ENCODE measurements at places on chromosomes 4 and X.

- H3K4me1 ChIP-seq: peaks cover 24% of the 10 kb centered on the region
- DNase-seq: peak; percentile 43
- peak overlapping the region; percentile 58 for H3K27ac ChIP-seq
- no peaks in the 10 kb centered on the region for H3K36me3 ChIP-seq
These were observed 566 bp downstream of the CORIN start for GRCh38 chr4:47837094-47837907.

DNA sequence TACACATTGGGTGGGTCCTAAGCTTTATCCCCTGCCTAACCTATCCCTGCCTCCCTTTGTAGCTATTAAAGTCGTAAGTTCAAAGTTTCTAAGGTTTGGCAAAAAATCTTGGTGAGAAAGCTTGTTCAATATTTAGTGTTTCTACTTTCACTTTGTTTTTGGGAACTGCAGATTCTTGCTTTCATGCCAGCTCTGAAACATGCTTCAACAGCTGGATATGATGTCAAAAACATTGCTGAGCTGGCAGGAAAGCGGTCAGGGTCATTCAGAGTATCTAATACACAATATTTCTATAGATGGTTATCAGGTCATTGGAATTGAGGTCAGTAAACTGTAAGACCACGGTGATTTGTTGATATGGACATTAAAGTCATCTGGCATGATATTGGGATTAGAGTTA, 19.7 kb downstream of the CENPI start:
- DNase-seq: no peak
- H3K27me3 ChIP-seq: no peaks in the 10 kb centered on the region
- H3K36me3 ChIP-seq: peaks cover 29% of the 10 kb centered on the region

- no peak overlapping the region for H3K27ac ChIP-seq
- no peak for DNase-seq
- no peak overlapping the region for H3K4me3 ChIP-seq
- H3K36me3 ChIP-seq: no peaks in the 10 kb centered on the region
- H3K4me1 ChIP-seq: no peaks in the 10 kb centered on the region
These were observed 711 bp downstream of the ACE2 start for GRCh38 chrX:15600049-15600448.

DNA sequence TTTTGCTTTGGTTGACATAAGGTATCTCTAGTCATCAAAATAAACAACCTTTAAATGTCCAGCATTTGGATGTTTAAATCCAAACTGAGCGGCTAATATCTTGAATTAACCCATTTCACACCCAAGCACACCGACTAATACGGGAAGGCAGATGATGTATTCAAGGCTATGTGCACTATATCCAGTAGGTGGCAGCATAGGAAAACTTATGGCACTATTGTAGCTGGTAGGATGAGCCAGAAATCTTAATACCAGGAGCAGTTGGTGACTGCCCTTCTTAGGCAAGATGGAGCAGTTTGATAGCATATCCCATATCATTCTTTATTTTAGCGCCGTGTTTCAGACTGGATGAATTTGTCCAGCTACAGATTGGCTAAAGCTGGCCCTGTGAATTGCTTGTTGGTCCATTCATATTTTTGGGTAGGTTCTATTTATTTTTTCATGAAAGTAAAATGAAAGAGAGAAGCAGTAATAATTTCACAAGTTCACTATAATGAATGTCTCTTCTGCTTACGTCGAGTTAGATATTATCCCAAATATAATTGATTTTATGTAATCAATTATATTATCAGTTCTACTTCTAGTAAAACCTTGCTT, 24.4 kb downstream of the UCHL1 start:
- no peaks in the 10 kb centered on the region for H3K4me1 ChIP-seq
- peak; percentile 58 for DNase-seq
- no peaks in the 10 kb centered on the region for H3K36me3 ChIP-seq
- H3K4me3 ChIP-seq: no peak overlapping the region

GRCh38 chrX:8731559-8732395, at the start of gene ANOS1:
TSS of gene ANOS1 (minus strand) at chrX:8732137. CDS start at chrX:8732036, 101 bp downstream.
- no peak within 1 kb of the TSS for H3K27ac ChIP-seq
- H3K27me3 ChIP-seq: peaks cover 25% of the 10 kb centered on the region
- no peak for DNase-seq
- H3K4me3 ChIP-seq: no peak within 1 kb of the TSS
- H3K4me1 ChIP-seq: peaks cover 2% of the 10 kb centered on the region

- no peak overlapping the region for H3K4me3 ChIP-seq
- peaks cover 5% of the 10 kb centered on the region for H3K4me1 ChIP-seq
- no peak for DNase-seq
- H3K27me3 ChIP-seq: peaks cover 2% of the 10 kb centered on the region
- no peak overlapping the region for H3K27ac ChIP-seq
These were observed 159.3 kb downstream of the PTCHD1 start for GRCh38 chrX:23493941-23494374.

GRCh38 chr4:147381749-147382148, 99.1 kb upstream of the EDNRA start:
- DNase-seq: no peak
- H3K4me3 ChIP-seq: no peak overlapping the region
- no peaks in the 10 kb centered on the region for H3K36me3 ChIP-seq
- no peaks in the 10 kb centered on the region for H3K4me1 ChIP-seq

DNA sequence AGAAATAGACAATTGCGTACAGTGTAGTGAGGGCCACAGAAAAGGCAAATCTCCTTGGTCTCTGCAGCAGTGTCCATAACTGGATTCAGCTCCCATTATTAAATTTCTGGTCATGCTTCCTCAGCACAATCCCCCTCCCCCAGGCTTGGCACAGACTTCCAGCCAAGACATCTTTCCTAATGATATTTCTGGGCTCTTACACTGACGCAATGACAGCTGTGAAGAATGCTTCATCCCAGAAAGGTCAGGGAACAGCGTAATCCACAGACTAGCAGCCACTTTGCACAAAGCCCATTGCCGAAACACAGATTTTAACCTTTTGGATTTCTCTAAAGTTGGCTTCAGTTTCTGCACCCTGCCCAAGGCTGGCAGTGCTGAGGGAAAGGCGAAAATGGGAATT, 597.6 kb upstream of the CPEB2 start:
- no peaks in the 10 kb centered on the region for H3K4me1 ChIP-seq
- H3K4me3 ChIP-seq: no peak overlapping the region
- no peak for DNase-seq
- no peaks in the 10 kb centered on the region for H3K27me3 ChIP-seq
- H3K36me3 ChIP-seq: no peaks in the 10 kb centered on the region

DNA sequence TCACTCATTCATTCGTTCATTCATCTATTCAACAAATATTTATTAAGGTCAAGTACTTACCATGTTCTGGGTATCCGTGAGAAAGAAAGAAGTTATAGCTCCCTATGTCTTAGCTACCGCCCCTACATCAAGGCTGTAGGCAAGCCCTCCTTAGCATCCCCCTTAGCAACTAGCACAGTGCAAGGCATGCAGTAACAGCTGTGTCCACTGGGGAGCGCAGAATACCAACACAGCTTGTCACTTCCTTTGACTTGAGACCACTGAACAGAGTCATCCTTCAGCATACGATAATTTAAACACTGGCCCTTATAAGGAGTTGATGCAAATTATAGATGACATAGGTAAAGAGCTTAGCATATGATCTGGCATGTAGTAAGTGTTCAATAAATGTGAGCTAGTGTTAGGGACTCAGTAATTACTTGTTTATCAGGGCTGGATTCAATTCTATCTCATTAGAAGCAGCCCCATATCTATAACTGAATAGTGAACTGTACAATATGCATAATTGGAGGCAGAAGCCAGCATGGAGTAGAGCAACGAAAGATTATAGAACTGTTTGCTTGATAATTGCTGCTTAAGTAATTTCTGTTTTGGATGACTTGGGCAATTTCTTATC, 8.7 kb downstream of the KIAA1210 start:
- H3K4me3 ChIP-seq: no peak overlapping the region
- no peak overlapping the region for H3K27ac ChIP-seq
- no peaks in the 10 kb centered on the region for H3K27me3 ChIP-seq

DNA sequence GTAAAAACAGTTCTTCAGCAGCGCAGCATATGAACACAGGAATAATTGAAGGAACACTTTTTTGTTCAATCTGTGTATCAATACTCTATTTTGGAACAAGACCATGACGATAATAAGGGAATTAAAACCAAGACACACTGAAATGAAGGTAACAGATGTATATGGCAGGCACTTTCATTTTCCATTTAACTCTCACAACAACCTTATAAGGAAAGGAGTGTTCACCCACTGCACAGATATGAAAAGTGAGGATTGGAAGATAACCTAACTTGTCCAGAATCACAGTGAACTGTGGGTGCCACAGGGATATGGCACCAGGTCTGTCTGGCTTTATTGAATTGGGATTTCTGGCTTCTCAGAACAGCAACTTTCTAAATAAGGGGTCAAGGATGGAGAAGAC, 153.3 kb downstream of the MID1IP1 start:
- peaks cover 7% of the 10 kb centered on the region for H3K4me1 ChIP-seq
- H3K27ac ChIP-seq: no peak overlapping the region
- no peaks in the 10 kb centered on the region for H3K36me3 ChIP-seq

DNA sequence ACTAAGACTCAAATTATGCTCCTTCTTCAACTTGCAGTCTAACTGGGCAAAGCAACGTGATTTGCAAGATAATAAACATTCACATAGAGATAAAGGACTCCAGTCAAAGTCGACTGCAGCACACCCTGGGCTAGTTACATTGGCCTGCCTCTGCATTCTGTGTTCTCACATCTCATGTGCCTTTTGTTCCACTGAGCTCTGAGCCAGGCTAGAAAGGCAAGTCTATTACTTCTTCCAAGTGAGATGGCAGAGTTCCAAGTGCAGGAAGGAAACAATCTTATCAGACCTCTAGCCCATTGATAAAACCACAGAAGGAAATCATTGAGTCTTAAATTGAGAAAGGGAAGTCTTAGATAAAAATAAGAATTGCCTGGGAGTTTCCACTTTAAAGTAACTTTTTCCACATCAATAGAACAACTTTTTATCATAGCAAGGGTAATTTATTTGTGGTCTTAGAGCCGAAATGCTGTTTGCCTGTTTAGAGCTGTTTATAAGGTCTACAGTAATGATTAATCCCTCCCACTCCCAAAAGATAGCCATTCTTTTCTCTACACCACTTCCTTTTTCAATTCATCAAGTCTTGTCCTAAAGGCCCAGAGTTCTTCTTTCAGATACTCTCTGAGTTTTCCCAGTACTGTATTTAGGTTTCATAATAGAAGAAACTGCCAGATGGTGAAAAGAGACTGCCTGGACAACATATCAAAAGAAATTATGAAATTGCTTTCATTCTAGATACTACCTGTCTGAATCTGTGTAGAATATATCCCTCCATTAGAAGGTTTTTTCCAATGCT, 200.2 kb downstream of the GUCY2F start:
- no peak for DNase-seq
- H3K36me3 ChIP-seq: no peaks in the 10 kb centered on the region
- no peak overlapping the region for H3K27ac ChIP-seq
- H3K4me1 ChIP-seq: no peaks in the 10 kb centered on the region

- no peak overlapping the region for H3K27ac ChIP-seq
- no peaks in the 10 kb centered on the region for H3K27me3 ChIP-seq
- DNase-seq: no peak
- no peak overlapping the region for H3K4me3 ChIP-seq
- no peaks in the 10 kb centered on the region for H3K4me1 ChIP-seq
- H3K36me3 ChIP-seq: no peaks in the 10 kb centered on the region
These were observed 44.7 kb downstream of the MAGEB17 start for GRCh38 chrX:16212024-16212423.

- no peaks in the 10 kb centered on the region for H3K4me1 ChIP-seq
- no peak for DNase-seq
- no peaks in the 10 kb centered on the region for H3K27me3 ChIP-seq
- H3K4me3 ChIP-seq: no peak overlapping the region
These were observed 293.5 kb downstream of the KCNIP4 start for GRCh38 chr4:21655031-21655430.

DNA sequence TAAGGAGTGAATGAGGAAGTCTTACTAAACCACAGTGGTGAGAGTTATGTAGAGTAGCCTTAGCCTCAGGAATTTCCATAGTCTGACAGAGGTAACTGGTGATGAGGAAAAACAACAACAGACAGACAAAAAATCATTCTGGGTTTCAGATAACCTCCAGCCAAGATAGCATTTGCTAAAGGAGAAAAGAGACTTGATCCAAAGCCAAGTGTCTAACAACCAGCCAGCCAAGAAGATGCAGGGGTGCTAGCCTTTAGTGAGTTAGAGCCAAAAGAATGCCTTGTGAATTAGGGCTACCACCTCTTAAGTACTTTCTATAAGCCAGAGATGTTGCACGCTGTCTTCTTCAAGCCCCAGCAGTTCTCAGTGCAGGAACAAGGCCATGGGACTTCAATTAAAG, 478.0 kb upstream of the CPEB2 start:
- no peak for DNase-seq
- no peaks in the 10 kb centered on the region for H3K4me1 ChIP-seq
- H3K27ac ChIP-seq: no peak overlapping the region
- H3K4me3 ChIP-seq: no peak overlapping the region
- H3K27me3 ChIP-seq: no peaks in the 10 kb centered on the region

DNA sequence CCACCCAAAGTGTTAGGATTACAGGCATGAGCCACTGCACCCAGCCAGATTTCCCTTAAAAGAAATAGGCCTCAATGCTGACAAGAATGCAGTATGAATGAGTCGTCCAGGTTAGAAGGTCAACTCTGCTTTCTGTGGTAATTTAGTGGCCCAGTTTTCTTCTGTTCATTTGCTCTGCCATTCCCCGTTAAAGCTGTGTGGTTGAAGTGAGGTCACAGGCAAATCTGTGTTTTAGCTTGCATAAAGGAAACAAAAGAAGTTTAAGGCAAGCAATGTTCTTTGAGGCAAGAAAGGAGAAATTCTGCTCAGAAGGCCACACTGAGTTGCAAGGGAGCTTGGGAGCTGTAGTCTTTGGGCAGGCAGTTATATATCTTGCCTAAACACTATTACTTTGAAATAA, 176.8 kb downstream of the LARP7 start:
- no peak for DNase-seq
- no peak overlapping the region for H3K4me3 ChIP-seq
- peaks cover 10% of the 10 kb centered on the region for H3K4me1 ChIP-seq
- no peaks in the 10 kb centered on the region for H3K36me3 ChIP-seq

DNA sequence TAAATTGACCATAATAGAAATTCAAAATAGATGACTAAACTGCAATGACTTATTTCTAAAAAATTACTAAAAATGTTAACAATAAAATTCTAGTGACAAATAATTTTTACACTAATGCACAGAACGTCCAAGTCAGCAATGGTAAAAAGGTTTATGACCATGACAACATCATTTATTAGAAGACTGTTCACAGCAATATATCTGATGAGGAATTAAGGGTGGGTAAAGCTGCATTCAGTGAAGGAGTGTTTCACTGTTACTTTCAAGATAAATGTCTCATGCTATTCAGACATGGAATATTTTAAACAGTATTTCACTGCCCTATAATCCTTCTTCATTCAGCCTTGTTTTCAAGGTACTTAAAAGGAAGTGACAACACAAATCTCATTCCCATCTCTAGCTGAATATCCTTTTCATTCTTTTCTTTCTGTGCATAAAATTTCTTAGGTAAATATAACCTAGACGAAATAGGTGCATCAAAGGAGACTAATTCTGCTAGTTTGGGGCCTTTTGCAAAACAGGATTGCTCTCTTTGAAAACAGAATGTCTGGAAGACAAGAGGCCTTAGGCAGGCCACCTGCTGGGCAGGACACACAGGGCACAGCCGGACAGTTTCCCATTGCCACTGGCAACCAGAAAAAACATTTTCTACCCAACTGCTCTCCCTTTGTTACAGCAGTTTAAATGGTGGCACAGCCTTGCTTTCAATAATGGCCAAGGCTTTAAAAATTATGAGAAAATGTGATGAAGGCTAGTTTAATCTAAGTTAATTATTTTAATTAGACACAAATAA, 600.3 kb downstream of the SPRY1 start:
- no peak for DNase-seq
- H3K36me3 ChIP-seq: no peaks in the 10 kb centered on the region
- no peaks in the 10 kb centered on the region for H3K27me3 ChIP-seq
- no peaks in the 10 kb centered on the region for H3K4me1 ChIP-seq
- no peak overlapping the region for H3K27ac ChIP-seq
- no peak overlapping the region for H3K4me3 ChIP-seq

- H3K27me3 ChIP-seq: peaks cover 34% of the 10 kb centered on the region
- no peaks in the 10 kb centered on the region for H3K36me3 ChIP-seq
- no peak for DNase-seq
These were observed 114.5 kb downstream of the ZNF330 start for GRCh38 chr4:141335166-141335565.
